ENCODE measurements at places on chromosomes 6 and 20. TPM values are rescaled to one million over a fixed set of nuclear protein-coding genes. Genes with fewer than 3 reads are reported as not detected.

GRCh38 chr6:134114489-134114888, 62.1 kb upstream of the SLC2A12 start:
- no peak for DNase-seq

GRCh38 chr20:10649797-10650160, 24.0 kb downstream of the JAG1 start:
- no peak for DNase-seq

Gene GHRH
- not detected for total RNA-seq

- DNase-seq = no peak
These were observed 72.5 kb downstream of the PHACTR3 start for GRCh38 chr20:59676851-59677182.

All from urinary bladder (tissue), 4 donors.